ENCODE measurements at places on chromosomes 5 and 9. TPM values are rescaled to one million over a fixed set of nuclear protein-coding genes. Genes with fewer than 3 reads are reported as not detected.

ACOT12 gene
- 0.26 TPM for total RNA-seq

CCT5 gene
- total RNA-seq, result 381 TPM

PCDHGB3 gene
- total RNA-seq, result 19.5 TPM

ADAMTSL1 gene
- 8.2 TPM for total RNA-seq

PCA3 gene
- 0.19 TPM for total RNA-seq

NUTM2G gene
- total RNA-seq, result not detected

SLC36A3 gene
- total RNA-seq, result not detected

MAT2B gene
- 72.5 TPM for total RNA-seq

FOXD4L3 gene
- total RNA-seq, result 0.22 TPM

SPINK5 gene
- not detected for total RNA-seq

SEMA6A gene
- total RNA-seq, result not detected

APBA1 gene
- total RNA-seq, result not detected
